ENCODE measurements at places on chromosomes 7 and 10.

DNA sequence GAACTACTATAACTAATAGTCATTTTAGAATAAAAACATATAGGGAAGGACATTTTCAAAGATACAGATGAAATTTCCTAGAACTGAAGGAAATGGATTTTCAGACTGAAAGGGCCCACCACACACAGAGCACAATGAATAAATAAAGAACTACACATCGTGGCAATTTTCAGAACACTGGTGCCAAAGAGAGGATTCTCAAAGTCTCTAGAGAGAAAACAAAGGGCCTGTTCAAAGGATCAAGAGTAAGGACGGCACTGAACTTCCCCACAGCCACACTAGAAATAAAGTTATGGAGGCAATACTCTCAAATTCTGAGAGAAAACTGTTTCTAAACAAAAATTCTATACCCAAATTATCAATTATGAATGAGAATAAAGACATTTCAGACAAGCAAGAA lies 21.9 kb downstream of the NAPEPLD start:
- no peak for DNase-seq

DNA sequence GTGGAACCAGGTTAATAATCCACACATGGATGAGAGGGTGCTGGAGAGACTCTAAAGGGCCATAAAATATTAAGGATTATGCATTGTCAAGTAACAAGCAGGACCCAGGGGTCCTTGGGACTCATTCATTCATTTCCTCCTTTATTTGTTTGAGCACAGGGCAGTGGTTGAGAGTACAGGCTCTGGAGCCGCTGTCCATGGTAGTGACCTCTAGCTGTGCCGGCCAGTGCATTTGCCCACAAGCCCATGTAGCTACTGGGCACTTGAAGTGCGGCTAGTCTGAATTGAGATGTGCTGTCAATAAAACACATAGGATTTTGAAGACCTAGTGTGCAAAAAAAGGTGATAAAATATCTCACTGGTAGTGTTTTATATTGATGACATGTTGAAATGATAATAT lies 137.6 kb downstream of the C10orf105 start:
- DNase-seq, result no peak

- DNase-seq, result no peak
Observed at GRCh38 chr7:42686594-42687156, 225.2 kb downstream of the C7orf25 start.

- DNase-seq, result no peak
Observed at GRCh38 chr7:46853451-46853850, 728.5 kb downstream of the TNS3 start.

GRCh38 chr7:115549910-115550309 lies 480.7 kb downstream of the TFEC start:
- no peak for DNase-seq

DNA sequence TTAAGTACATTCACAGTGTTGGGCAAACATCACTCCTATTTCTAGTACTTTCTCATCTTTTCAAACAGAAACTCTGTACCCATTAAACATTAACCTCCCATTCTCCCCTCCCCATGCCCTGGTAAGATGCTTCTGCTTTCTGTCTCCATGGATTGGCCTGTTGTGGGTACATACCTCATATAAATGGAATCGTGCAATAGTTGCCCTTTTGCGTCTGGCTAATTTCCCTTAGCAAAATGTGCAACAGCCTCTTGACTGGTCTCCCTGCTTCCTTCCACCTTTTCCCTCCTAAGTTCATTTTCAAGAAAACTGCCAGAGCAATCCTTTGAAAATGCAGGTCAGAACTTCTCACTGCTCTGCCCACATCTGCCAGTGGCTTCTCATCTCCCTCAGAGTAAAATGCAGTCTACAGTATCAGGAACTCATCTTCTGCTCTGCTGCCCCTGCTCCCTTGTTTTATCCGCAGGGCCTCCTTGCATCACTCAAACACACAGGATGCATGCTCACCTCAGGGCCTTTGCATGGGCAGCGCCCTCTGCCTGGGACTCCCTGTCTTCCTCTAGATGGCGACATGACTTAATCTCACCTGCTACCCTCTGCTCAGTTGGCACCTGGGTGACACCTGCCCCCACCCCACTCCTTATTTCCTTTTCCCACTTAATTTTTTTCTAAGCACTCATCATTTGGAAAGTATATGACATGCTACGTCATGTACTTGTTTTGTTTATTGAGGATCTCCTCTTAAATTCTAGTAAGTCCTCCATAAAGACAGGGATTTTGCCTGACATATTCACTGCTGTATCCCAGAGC lies 44.3 kb upstream of the ECHDC3 start:
- DNase-seq, result no peak

GRCh38 chr7:118563311-118563710 lies 338.8 kb downstream of the ANKRD7 start:
- DNase-seq, result no peak

DNA sequence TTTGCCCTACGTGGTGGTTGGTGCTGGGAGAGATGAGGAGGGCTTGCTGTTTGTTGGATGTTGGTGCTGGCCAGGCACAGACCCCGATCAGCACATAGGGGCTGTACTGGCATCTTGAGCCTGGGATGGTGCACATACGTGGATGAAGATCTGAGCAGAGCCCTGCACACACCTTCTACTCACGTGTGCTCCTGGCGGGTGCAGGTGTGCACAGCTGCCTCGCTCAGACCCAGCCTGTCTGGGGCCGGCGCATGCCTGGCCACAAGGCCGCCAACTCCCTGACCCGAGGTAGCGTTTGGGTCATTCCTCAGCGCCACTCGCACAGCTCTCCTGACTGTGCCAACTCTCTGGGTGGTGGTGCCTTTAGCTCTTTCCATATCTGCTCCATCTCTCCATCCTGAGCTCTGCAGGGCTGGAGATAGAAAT lies 18.6 kb downstream of the PALD1 start:
- no peak for DNase-seq

- no peak for DNase-seq
Observed at GRCh38 chr7:55172161-55172560, 153.3 kb downstream of the EGFR start.

- DNase-seq, result no peak
Observed at GRCh38 chr10:108591417-108591816, 1331.9 kb downstream of the XPNPEP1 start.

DNA sequence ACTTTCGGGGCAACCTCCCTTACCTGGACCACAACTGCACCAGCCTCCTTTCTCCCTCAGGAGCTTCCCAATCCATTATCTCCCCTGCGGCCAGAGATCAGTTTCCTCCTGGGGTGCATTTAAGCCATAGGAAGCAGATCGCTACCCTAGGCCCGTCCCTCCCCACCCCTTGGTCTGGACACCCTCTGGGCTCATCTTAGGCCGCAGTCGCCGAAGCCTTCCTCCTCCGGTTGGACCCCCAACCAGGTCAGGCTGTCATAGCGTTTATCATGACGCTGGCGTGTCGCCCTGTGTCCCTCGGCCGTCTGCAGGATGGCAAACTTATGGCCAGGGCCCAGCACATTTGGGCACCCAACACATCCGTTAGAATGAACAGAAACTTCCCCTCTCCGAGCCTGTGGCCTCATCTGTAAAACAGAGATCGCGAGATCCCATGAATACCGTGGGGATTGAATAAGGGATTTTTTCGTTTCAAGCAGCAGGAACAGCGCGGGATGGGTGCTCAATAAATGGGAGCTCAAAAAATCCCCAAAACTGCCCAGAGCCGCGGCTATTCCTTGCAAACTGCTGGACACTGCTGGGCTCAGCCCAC lies 669 bp upstream of the AP5Z1 start:
- DNase-seq, result no peak

DNA sequence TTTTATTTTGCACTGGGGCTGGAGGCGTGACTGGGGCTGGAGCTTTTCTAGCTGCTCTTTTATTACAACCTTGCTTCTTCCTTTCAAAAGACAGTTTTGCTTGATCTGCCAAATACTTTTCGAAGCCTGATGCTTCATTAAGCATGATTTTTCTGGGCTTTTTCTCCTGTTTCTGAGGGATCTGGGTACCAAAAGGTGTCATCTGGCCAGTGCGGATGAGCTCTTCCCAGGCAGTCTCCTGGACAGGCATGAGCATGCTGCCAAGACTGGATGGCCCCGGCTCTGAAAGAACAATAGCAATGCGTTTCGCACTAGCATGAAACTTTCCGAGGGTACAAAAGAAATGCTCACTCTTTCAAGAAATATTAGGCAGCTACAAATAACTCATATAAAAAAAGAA lies 14.4 kb downstream of the ERCC6 start:
- no peak for DNase-seq

DNA sequence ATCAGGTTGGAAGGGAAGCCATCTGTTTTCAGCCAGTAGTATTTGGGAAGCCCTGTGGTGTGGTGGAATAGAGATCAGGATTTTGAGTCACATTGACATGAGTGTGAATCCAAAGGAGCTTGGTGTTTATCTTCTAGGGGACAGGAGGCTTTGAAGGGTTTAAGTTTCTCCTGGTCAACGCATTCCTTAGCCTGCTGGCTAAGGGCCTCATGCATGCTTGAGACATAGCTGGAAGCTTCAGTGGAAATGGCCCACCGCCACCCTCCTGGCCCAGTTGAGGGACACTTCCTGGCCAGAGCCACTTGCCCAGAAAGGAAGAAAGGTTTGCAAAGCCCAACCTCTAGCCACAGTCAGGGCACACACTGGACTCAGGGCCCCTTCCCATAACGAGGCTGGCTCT lies 70.9 kb downstream of the CDK1 start:
- no peak for DNase-seq

- DNase-seq, result no peak
Observed at GRCh38 chr10:17250736-17251135, 22.7 kb downstream of the VIM start.

- no peak for DNase-seq
Observed at GRCh38 chr7:6293202-6293601, 20.8 kb upstream of the CYTH3 start.

DNA sequence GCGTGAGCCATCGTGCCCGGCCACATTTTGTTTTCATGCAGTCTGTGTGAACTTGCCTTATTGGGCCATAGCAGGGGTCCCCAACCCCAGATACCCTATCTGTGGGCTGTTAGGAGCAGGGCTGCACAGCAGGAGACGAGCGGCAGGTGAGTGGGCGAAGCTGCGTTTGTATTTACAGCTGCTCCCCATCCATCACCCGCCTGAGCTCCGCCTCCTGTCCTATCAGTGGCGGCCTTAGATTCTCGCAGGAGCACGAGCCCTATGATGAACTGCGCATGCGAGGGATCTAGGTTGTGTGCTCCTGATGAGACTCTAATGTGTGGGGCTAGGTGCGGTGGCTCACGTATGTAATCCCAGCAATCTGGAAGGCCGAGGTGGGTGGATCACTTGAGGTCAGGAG lies 293.9 kb downstream of the CAMK1D start:
- DNase-seq, result no peak

DNA sequence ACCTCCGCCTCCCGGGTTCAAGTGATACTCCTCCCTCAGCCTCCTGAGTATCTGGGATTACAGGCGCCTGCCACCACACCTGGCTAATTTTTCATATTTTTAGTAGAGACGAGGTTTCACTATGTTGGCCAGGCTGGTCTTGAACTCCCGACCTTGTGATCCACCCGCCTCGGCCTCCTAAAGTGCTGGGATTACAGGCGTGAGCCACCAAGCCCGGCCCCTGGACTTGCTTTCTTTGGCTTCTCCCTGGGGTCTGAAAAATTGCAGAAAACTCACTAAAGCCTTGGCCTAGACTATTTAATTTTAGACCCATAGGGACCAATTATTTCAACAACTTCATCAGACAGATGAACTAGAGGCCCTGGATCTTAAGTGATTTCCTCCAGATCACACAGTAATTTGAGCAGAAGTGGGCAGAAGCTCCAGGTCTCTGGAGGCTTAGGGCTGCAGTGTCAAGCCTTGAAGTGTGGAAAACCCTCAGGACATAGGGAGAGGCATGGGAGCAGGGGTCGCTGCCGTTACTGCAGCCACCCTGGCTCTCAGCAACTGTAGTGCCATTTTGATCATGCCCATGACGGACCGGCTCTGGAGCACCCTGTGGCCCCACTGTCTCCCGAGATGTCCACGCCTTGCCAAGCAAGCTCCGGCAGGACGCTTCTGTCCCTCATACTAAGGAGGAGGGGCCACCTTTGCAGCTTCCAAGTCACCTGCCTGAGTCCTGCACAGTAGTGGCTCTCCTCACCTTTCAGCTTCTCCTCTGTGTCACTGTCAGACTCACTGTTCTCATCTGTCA lies 72.4 kb downstream of the DENND2A start:
- no peak for DNase-seq

GRCh38 chr7:127769696-127770400 lies 117.9 kb downstream of the SND1 start:
- no peak for DNase-seq

DNA sequence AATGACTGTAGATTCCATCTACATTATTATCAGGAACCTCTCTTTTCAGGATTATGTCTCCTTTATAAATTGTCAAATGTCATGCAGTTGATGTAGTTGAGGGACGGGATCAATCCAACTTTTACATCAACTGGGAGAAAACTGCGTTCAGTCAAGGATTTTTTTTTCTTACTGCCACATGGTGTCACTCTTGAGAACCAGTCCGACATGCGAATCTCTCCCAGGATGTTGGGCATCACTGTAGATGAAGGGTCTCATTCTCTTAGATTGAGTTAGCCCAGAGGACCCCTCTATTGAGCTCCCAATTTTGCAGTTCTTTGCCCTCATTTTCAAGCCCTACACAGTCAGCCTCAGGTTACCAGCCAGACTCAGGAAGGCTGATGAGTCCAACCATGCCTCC lies 120.3 kb upstream of the PTPRZ1 start:
- peak; percentile 35 for DNase-seq

- DNase-seq, result no peak
Observed at GRCh38 chr10:95533590-95533989, 27.6 kb downstream of the SORBS1 start.

- DNase-seq, result no peak
Observed at GRCh38 chr10:62728479-62728878, 76.0 kb upstream of the ADO start.

GRCh38 chr7:41701068-41701941 lies 1.6 kb downstream of the INHBA start:
- no peak for DNase-seq

DNA sequence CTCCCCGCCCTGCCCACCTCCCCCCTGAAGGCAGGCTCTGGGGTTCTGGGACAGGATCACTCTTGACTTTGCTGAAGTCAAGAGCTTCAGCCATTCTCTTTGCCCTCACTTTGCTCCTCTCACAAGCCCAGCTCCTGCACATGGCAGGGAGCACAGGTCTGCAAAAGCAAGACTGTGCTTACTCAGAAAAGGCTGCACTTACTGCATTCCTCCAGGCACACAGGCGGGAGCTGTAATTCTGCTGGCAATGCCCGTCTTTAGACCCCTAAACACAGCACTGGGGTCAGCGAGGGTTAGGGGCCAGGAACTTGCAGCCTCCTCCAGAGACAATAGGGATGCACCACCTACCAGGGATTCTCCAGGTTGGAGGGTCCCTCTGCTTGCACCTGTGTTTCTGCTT lies 523.7 kb downstream of the TCERG1L start:
- DNase-seq, result no peak

- no peak for DNase-seq
Observed at GRCh38 chr7:149877890-149878522, 4.2 kb downstream of the ATP6V0E2 start.

DNA sequence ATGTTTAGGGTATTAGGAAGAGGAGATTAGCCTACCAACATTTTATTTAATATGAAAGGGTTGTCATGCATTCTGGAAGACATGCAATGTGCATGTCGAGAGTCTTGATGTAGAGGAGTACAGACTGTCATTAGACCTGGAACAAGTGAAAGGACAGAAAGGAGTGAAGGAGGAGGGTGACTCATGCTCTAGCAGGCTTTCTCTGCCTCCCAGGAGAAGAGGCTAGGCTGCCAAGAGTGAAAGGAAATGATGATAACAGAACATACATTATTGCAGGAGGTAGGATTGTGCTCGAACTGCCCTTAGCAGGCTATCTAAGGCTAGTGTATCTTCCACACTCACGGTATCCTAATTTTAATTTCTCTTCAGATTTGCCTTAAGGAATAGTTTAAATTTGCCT lies 228.8 kb downstream of the EXOC4 start:
- DNase-seq, result no peak

GRCh38 chr10:79131836-79132631 lies 63.3 kb downstream of the ZMIZ1 start:
- no peak for DNase-seq

Measured in NAMALWA (cell line).